Effector CD4-positive, alpha-beta T cell (primary cell): ENCODE measurements at places on chromosomes 4 and X.

DNA sequence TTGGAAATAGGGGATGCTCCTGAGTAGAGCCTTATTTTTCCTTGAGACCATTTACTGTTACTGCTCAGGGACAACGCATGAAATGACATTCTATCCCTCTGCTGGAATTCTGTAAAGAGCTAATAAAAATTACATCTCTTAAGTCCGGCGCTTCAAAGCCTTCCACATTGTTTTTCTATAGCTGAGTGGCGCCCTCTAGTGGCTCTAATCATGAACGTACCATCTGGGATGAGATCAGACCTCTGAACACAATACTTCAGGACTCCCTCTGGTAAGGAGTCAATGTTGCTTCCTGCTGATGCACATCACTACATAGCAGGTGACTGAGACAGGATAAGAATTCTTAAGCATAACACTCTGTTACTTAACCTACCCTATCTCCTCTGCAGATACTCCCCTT lies 6.0 kb downstream of the HMGN5 start:
- peak; percentile 54 for DNase-seq

DNA sequence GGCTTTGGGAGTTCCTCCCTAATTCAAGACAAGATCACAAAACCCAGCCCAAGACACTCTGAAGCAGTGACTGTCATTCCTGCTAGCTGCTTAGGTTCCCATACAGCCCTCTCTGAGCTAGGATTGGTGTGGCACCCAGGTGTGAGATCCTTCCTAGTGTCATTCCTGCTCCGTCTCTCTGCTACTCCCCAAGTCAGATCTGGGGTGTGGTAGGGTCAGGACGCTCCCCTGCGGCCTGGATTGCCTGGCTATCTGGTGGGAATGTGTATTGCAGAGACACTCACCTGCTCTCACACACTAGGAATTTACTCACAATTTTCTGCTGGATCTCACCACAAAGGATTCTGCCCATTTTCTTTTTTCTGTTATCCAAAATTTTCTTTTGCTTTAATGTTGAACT lies 560.8 kb upstream of the ATOH1 start:
- no peak for DNase-seq

DNA sequence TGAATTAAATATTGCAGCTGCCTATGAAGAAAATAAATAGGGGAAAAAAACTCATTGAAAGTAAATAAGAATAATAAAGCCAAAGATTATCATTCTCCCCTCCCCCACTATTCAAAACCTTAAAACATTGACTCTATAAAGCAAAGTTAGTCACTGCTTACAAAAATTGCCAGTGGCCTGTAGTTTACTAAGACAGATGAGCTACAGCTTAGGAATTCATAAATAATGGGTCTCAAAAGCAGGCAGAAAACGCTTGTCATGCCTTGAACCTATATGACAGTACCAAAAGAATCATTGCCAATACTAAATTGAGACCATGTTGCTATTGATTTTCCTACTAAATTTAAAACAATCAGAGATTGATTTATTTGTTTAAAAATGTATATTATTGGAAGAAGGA lies 78.9 kb downstream of the SLC10A7 start:
- DNase-seq, result no peak

GRCh38 chr4:47915378-47915777 lies 995 bp upstream of the NFXL1 start:
- DNase-seq, result no peak

GRCh38 chr4:15239866-15240265 lies 188.0 kb upstream of the C1QTNF7 start:
- DNase-seq, result no peak

DNA sequence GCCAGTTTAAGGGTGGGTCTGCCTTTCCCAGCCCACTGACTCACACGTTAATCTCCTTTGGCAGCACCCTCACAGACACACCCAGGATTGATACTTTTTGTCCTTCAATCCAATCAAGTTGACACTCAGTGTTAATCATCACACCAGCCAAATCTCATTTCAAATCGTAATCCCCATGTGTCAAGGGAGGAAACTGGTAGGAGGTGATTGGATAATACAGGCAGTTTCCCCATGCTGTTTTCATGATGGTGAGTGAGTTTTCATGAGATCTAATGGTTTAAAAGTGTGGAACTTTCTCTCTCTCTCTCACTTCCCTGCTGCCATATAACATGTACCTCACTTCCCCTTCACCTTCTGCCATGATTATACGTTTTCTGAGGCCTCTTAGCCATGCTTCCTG lies 647.2 kb upstream of the FRG1 start:
- DNase-seq, result no peak

DNA sequence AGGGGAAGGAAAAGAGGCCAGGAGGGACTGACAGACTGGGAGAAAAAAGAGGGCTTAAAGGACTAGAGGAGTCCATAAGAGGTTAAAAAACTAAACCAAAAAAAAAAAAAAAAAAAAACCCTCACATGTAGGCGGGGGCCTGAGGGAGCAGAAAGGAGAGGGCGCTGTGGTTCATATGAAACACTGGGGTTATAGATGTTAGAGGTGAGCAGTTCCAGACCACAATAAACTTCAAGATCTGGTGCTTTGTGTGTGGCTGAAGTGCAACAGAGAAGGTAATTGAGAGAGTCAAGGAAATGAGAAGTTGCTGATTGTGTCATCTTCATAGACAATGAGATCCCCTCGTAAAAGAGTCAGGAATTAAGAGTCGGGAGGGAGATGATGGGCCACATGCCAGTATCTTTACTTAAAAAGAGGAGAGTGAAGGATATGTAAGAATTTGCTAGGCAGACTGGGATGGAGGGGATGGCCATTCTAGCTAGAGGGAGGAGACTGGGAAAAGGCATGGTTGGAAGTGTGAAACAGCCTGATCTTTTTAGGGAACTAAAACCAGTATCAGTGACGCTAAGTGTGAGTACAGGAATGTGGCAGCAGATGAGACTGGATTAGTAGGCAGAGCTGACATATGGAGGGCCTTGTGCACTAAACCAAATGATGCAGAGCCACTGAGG lies 18.4 kb upstream of the OGT start:
- DNase-seq, result no peak

DNA sequence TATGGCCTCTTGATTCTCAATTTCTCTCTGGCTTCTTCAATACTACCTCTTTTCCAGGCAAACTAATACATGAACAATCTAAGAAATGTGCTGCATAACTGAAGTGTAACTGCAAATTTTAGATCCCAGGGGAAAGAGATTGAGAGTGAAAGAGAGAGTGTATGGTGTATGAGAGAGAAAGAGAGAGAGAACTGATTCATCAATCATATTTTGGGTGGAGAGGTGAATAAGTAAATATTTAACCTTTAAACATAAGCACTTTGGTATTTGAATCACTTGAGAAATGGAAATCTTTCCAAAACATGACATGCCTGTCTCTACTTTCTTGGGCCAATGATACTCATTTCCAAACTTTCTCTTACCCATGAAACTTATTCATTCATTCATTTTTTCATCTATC lies 147.2 kb upstream of the DIPK2B start:
- no peak for DNase-seq

GRCh38 chr4:184792950-184793555 lies 32.7 kb downstream of the ACSL1 start:
- peak; percentile 17 for DNase-seq

DNA sequence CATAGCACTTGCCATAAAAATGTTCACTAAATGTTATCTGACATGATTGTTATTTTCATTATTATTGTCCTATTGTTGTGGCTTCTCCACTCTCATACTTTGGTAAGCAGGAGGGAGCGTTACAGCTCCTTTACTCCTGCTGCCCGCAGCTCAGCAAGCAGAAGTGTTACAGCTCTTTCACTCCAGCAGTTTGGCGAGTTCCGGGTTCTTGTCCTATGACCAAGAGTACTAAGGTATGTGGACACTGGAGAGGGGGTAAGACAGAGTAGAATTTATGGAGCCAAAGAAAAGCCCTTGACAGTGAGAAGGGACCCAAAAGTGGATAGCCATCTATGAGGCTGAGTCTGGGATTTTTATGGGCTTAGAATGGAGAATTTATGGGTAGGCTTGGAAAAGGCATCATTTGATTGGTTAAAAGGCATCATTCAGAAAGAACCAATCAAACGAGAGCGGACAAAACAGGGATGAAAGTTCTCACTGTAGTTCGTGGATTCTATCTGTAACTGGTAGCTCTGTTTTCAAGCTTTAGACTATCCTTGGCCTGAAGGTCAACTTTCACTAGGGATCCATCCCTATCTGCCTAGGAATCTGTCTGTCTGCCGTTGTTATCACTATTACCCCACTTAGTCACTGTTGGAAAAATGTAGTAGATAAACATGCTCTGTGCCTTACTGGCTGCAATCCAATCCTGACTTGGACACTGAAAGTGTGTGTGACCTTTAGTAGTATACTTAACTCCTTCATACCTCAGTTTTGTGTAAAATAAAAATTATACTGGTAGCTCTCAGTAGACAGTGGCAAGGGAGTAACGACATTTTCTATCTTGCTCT lies 545.6 kb upstream of the LCORL start:
- DNase-seq, result no peak

DNA sequence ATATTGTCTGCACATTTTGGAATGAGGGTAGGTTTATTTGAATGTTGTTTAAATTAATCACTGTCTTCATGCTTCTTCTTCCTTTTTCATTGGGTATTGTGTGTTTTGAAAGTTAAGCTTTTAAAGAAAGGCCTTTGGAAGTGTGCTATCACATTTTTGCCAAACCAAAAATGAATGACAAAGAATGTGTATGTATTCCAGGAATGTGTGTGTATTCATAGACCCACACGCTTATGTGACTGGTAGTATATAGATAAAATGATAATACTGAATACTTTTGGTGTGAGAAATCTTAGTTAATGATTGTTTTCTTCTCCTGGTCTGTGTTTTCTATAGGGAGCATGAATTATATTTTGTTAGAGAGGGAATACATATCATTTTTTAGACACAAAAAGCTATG lies 404.4 kb downstream of the TLL1 start:
- no peak for DNase-seq

DNA sequence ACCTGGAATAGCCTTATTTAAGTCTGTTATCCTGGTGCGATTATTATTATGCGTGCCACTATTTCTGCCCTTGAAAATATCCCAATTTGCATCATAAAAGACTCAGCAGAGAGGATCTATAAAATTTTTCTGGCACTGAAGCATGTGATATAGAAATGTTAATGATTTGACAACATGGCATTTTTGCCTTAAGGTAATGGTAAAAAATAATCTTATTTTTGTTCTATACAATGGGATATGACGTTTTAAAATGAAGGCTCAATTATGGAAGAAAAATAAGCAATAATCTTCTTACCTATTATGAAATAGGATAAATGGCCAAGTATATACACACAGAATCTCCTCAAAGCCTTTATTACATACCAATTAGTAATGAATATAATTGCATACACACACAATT lies 113.5 kb downstream of the PDGFC start:
- DNase-seq, result no peak

- DNase-seq, result no peak
Measured at GRCh38 chr4:89213382-89213701, 94.3 kb downstream of the GPRIN3 start.

DNA sequence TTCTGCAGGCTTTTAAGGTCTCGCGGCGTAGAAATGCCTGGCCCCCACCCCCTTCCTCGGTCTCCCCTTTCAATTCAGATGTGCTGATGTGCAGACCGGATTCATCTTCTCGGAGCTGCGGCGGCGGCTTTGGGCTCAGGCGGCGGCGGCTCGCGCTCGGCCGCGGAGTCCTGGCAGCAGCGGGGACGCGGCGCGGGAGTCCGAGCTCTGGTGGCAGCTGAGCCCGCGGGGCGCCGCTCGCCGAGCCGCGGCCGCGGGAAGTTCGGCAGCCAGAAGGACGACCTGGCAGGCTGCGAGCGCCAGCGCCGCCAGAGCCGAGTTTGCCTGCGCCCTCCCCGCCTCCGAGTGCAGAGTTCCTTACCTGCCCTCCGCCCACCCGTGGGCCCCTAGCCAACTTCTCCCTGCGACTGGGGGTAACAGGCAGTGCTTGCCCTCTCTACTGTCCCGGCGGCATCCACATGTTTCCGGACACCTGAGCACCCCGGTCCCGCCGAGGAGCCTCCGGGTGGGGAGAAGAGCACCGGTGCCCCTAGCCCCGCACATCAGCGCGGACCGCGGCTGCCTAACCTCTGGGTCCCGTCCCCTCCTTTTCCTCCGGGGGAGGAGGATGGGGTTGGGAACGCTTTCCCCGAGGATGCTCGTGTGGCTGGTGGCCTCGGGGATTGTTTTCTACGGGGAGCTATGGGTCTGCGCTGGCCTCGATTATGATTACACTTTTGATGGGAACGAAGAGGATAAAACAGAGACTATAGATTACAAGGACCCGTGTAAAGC lies 448 bp downstream of the TLL1 start:
- no peak for DNase-seq

GRCh38 chr4:181291615-181292014 lies 951.6 kb upstream of the TENM3 start:
- no peak for DNase-seq

DNA sequence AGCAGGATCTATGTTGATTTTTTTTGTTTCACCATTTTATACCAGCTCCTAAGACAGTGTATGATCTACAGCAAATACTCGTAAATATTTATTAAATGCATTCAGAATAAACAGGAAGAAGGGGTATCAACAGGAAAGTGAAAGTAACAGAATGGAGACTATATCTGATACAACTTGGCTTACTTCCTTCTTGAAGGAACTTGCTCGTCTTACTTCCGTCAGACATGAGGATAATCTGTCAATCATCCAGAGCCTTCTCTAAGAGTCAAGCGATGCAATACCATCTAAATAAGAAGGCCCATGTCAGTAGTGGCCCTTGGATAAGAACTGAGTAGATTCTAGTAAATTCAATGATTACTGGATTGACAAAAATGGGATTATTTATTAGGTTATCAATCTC lies 84.2 kb downstream of the CAMK2D start:
- DNase-seq, result no peak

GRCh38 chr4:113950207-113950606 lies 29.2 kb downstream of the ARSJ start:
- no peak for DNase-seq

- no peak for DNase-seq
Measured at GRCh38 chr4:4502694-4503311, 39.0 kb downstream of the STX18 start.

DNA sequence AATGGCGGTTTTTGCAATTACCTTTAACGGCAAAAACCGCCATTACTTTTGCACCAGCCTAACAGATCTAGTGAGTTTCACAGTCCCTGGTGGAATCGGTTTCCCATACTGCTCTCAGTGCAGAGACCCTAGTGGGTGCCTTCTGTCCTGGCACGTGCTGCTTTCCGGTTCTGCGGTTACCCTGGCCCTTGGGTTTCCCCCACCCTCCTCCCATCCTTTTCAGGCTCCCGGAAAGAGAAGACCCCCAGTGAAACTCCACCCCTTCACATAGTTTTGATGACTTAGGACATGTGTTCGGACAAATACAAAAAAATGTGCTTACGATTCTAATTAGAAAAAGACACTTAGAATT lies 36.9 kb downstream of the NLGN3 start:
- DNase-seq, result peak; percentile 32

- DNase-seq, result no peak
Measured at GRCh38 chr4:122764071-122764820, 31.7 kb downstream of the BBS12 start.

- DNase-seq, result no peak
Measured at GRCh38 chrX:123489011-123489410, 243.8 kb downstream of the THOC2 start.

- no peak for DNase-seq
Measured at GRCh38 chr4:155688860-155689259, 22.2 kb downstream of the GUCY1A1 start.

- DNase-seq, result no peak
Measured at GRCh38 chr4:8528713-8529112, 51.5 kb upstream of the GPR78 start.
